ENCODE measurements at places on chromosomes 1 and 21.

DNA sequence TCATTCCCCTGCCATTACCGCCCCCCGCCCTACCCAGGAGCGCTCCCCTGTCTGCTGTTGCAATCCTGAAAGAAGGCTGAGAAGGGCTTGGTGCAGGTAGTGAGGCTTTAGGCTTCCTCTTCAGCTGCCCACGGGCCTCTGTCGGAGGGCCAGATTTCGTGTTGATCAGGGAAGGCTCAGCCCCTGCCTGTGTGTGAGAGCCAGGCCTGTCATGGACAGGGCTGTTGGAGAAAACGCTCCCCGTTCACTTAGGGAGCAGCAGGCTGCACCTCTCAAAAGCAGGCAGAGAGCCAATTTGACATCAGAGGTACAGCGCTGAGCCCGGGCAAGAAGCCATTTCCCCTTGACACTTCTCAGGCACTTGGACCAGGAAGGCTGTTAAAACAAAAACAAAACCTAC is 19.0 kb downstream of the TEX35 start:
- no peak for DNase-seq

DNA sequence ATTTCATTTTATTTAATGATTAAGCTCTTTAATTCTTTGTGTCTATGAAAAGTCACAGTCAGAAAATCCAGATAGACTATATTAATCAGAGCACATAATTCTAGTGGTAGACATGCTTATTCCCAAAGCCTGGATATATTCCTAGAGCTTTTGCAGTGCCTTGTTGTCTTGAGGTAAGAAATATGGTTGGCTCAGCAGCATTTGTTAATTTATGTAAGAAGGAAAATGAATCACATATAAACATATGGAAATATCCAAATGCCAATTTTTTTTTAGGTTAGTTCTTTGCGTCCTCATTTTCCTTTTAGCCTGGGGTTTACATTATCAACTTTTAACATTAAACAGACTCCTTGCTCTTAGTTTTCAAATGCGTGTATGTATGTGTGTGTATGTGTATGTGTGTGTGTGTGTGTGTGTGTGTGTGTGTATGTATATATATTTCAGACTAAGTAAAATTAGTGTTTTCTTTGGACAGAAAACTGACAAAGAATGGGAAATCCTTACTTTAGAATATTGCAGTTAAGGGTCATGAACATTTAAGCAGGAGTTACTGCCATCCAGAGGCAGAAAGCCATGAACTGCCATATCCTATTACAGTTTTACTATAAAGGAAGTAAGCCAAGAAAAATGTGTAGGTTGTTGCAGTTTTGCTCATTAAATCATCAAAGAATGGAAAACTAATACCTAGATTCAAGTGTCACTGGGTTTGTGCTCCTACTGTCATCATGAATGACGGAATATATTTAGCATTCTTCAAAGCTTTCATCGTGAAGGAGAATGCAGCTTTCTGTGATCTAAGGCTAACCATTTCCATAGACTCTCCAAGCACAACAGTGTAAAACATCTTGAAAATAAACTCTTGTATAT is 477.1 kb upstream of the NR5A2 start:
- no peak for DNase-seq

DNA sequence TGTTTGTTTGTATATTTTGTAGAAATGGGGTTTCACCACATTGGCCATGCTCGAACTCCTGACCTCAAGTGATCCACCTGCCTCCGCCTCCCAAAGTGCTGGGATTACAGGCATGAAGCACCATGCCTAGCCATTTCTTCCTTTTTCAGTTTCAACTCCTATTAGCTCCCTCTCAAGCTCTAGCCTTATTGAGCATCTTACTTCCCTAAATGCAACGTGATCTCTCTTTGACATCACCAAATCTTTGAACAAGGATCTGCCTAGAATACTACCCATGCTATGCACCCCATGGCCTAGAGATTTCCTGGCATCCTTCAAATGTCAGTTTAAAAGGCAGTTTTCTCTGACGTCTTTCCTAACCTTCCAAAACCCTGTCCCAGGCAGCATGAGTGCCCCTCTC is 91.1 kb upstream of the NR5A2 start:
- DNase-seq, result no peak

GRCh38 chr1:55707196-55707595 is 492.0 kb upstream of the USP24 start:
- no peak for DNase-seq

DNA sequence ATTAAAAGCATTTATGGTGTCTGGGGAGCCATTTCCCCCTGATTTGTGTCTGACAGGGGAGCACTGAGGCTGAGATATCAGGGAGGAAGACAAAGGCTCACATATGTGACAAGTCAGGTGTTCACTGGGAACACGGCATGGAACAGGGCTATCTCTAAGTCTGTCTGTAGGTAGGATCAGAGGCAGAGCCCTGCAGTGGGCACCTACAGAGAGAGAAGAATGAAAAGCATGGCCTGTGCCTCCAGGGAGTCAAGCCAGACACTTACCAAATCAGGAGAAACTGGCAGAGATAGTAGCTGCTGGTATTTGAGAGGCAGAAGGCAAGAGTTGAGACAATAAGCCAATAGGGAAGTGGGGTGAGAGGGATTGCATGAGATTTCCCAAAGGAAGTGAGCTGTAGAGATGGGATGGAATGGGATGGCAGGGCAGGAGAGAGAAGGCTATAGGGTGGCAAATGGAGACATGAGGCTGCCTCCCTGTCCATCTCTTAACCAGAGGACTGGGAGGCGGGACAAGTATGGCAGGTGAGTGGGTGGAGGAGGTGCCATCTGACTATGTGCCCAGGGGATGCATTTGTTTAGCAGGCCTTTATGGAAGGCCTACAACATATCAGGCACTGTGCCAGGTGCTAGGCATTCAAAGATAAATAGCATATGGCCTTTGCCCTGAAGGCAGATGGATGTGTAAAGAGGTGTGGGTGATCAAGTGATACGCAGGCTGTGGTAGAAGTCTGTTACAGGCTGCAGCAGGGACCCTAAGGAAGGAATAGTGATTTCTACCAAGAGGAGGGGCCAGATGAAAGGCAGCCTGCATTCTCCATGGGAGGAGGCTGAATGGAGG is 136.2 kb upstream of the IPO9 start:
- no peak for DNase-seq

- no peak for DNase-seq
Observed at GRCh38 chr1:246139745-246140182, 367.3 kb downstream of the SMYD3 start.

- no peak for DNase-seq
Observed at GRCh38 chr1:225962440-225962975, 21.5 kb upstream of the LEFTY2 start.

DNA sequence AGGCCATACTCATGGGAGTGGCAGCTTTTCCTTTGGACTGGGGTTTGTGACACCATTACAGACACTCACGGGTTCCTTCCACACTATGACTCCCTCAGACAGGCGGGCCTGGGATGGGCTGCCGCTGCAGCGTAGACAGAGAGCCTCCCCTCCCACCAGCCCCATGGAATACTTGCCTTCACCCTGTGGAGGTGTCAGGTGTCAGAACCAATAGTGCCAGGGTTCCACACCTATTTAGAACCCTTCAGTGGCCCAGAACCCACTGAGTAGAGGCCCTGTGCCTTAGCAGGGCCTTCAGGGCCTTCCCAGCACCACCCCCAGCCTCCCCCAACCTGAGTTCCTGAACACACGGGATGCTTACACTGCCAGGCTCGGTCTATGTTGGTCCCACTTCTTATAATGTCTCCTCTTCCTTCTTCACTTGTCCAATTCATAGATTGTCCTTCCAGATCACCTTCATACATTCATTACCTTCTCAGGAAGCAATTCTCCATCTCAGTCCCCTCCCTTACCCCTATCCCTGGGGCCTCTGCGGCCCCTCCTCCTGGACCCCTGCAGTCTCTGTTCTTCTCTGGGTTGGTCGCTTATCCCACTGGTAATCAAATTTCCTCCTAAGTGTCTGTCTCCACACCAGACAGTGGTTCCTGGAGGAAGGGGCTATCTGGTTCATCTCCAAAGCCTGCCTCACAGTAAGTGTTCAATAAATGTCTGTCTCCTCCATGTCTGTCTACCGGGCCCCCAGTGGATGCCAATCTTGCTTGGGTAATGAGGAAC is 1.4 kb upstream of the RHBG start:
- no peak for DNase-seq

DNA sequence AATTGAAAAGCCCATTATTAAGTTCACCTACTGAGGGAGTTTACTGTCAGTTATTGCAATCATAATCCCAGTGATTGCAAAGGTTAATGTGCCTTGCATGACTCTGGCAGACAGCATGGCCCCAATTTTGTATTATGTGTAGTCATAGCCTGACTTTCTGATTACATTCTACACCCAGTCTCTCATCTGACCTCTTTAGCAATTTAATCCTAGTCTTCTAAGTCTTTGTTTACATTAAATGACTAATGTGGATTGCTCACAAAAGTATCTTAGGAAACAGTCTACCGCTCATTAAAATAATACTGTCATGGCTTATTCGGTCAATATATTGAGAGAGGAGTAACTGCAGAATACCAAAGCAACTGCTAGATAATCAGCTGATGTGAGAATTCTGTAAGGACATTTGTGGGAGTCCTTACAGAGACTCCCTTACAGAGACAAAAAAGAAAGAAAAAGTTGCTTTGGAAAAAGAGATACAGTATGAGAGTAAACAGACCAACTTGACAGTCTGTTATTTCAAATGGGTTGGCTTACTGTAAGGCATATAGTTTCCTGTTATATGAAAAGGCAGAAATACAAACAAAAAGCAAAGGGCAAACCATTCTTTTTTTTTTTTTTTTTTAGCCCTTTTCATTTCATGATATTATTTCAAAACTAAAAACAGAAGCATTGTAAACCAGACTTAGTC is 42.8 kb downstream of the SMG7 start:
- no peak for DNase-seq

DNA sequence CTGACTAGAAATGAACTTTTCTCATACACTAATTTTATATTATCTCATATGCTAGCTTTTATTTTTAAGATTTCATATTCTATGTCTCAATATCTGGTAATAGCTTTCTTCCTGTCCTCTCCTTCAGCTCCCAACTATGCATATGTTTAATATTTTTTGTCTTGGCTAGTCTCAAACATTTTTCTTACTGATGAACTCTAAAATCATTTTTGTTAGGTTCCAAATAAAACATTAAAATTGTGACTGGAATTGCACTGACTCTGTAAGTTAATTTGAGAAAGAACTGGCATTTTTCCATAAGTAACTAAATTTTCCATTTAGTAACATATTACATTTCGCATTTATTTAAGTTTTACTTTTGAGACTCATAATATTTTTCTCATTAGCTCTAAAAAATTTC is 368.5 kb upstream of the DPYD start:
- DNase-seq, result no peak

GRCh38 chr1:185058110-185058509 is 12.8 kb downstream of the RNF2 start:
- no peak for DNase-seq

- no peak for DNase-seq
Observed at GRCh38 chr21:30251781-30252180, 31.0 kb downstream of the KRTAP24-1 start.

- DNase-seq, result peak; percentile 24
Observed at GRCh38 chr1:231162970-231163829, 1.3 kb downstream of the TRIM67 start.
